ENCODE measurements at places on chromosomes 6 and 20.

DNA sequence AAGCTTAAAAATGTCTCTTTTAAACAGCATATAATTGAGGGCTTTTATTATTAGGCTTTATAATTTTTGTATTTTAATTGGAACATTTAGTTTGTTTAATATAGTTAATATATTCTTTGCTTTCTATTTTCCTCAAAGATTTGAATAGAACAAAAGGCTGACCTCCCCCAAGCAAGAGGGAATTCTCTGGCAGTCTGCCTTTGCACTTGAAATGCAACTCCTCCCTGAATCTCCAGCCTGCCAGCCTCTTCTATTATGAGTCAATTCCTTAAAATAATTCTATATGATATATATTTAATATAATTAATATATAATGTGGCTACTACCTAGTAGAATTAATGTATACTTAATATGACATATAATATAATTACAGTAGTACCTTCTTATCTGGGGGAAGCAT lies 69.2 kb downstream of the PTPRA start:
- no peak for DNase-seq

DNA sequence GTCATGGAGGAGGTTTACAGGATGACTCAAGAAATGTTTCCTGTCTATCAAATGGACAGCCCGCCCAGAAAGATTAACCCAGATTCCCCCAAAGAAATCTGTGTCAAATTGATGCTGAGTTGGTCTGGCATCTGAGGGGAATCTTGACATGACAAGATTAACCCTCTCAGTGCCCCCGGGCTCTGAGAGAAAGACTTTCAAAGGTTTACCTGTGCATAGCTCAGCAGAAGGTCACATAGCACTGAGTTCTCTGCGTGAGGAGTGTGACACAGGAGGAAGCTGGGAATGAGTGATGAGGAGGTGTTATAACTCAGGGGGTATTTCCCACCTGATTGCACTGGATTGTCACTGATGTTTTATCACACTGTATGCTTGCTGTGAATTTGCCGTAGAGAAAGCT lies 601.2 kb downstream of the DHX35 start:
- DNase-seq = no peak

- DNase-seq = no peak
Measured at GRCh38 chr6:146135167-146135566, 106.3 kb downstream of the GRM1 start.

GRCh38 chr20:15375836-15376235 lies 1038.4 kb upstream of the FLRT3 start:
- no peak for DNase-seq

GRCh38 chr20:2312876-2313275 lies 17.1 kb downstream of the TGM3 start:
- no peak for DNase-seq

DNA sequence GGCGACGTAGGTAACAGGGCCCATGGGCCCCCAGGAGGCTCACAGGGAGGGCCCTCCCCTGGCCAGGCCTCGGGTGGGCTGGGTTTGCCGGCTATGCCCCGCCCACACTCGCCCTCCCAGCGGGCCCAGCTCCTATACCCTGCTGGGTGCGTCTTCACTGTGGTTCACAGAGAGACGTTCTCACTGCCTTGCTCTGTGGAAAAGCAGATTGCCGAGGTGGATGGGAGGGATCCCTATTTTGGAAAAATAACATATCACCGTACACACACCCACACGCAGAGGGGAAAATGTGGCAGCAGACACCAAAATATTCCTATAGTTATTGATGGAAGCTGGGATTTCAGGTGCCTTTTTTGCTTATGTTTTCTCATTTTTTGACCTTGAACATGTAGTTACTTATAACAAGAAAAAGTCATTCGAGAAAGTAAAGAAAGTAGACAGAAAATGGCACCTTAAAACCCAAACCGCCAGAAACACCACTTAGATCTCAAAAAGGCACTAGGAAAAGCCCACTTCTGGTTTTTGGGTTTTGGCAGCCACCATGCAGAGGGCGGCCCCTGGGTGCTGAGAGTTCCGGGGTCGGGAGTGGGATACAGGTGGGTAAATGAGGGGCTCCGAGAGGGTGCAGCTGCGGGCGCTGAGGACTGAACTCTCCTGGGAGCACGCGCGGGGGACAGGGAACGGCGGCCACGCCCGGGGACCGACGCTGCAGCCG lies 49.4 kb downstream of the TMEM242 start:
- no peak for DNase-seq

DNA sequence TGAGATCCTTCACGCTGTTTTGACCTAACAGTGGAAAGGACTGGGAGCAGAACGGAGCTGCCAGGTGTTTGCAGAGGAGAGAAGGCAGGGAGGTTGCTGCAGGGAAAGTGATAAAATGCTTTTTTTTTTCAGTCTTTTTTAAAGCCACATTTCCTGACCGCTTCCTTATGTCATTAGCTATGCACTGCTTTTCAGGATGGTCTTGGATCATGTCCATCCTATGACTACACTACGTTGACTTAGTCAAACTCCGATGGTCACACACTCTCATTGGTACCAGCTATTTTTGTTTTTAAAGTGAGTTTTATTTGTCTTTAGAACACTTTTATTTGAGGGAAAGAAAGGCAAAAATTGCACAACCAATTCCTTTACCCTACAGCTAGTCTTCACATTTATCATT lies 89.2 kb upstream of the EXOC2 start:
- no peak for DNase-seq

DNA sequence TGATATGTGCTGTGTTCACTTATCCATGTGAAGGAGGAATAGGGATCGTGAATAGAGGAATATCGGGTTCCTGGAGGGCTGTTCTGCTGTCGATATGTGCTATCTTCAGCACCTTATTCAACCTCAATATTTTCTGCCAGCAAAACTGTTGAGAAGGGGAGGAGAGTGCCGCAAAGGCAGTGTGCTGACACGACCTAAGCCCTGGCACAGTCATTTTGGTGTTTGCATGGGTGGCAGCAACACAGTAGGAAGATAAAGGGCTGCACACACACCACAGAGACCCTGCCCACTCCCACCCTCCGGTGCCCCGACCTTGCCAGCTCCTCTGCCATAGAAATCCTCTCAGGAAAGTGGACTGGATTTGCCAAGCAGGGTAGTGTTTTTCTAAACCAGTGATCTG lies 47.0 kb downstream of the ZDHHC14 start:
- no peak for DNase-seq

- DNase-seq = no peak
Measured at GRCh38 chr20:36744764-36745191, 1.1 kb downstream of the NDRG3 start.

- no peak for DNase-seq
Measured at GRCh38 chr20:60036746-60037499, 78.7 kb downstream of the CDH26 start.

- DNase-seq = no peak
Measured at GRCh38 chr6:20160541-20161283, 51.6 kb downstream of the MBOAT1 start.

GRCh38 chr6:30955367-30956042 lies 14.7 kb downstream of the MUCL3 start:
- no peak for DNase-seq

DNA sequence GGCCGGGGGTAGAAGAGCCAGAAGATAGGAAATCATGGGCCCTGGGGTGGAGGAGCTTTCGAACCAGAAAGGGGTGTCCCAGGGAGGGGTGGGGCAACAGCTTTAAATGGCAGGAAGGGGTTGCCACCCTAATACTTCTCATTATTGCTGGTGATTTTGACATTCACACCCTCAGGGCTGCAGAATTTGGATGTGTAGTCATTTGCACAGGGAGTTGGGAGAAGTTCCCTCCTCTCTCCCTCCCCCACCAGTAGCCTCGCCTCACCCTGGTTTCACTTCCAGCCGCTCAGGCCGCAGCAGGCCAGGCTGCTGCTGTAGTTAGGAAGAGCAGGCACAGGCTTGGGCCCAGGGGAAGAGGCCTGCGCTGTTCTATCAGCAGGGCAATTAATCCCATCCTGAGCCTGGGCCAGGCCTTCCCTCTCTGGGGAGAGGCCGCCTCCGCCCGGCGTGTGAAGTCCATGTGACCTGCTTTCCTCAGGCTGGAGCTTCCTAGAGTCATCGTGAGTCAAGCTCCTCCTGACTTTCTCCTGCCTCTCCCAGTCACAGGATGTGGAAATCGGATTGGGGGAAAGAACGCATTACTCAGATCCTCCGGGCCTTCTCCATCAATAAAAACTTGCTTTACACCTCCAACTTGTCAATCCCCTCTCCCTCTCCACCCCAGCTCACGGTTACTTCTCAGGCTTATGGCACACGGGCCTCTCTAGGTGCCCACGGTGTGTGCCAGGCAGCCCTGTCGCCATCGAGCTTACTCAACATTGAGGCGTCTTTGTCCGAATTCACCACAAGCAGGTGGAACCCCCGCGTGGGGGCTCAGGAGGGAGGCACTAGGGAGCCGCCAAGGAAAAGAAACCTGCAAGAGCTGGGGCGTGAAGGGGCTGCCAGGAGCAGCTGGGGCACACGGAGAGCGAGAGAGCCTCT lies 7.8 kb downstream of the ADTRP start:
- peak; percentile 95 for DNase-seq

DNA sequence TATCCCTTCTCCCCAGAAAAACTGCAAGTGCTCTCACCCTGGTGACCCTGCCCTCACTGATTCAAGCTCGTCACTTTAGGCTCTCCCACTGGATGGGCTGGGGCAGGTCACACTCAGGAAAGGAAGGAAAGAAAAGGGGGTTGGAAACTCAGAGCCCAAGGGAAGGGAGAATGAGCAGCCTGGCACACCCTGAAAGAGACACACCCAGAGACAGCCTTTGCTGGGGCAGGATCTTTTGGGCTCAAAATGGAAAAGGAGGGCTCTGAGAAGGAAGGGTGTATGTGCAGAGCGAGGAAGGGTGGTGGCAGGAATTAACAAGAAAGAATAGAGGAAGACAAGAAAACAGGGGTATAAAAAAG lies 2.5 kb downstream of the PPP1R18 start:
- DNase-seq = no peak

- no peak for DNase-seq
Measured at GRCh38 chr6:113908801-113909200, 51.7 kb downstream of the MARCKS start.

- DNase-seq = no peak
Measured at GRCh38 chr6:63558278-63558677, 14.0 kb upstream of the LOC128125822 start.

GRCh38 chr6:53565886-53566285 lies 21.0 kb upstream of the GCLC start:
- DNase-seq = no peak

GRCh38 chr6:31401403-31401802 lies 2.0 kb upstream of the MICA start:
- peak; percentile 70 for DNase-seq

- DNase-seq = no peak
Measured at GRCh38 chr6:37538107-37538506, 38.4 kb upstream of the CCDC167 start.

- DNase-seq = no peak
Measured at GRCh38 chr20:50821257-50821921, 26.5 kb downstream of the BCAS4 start.

DNA sequence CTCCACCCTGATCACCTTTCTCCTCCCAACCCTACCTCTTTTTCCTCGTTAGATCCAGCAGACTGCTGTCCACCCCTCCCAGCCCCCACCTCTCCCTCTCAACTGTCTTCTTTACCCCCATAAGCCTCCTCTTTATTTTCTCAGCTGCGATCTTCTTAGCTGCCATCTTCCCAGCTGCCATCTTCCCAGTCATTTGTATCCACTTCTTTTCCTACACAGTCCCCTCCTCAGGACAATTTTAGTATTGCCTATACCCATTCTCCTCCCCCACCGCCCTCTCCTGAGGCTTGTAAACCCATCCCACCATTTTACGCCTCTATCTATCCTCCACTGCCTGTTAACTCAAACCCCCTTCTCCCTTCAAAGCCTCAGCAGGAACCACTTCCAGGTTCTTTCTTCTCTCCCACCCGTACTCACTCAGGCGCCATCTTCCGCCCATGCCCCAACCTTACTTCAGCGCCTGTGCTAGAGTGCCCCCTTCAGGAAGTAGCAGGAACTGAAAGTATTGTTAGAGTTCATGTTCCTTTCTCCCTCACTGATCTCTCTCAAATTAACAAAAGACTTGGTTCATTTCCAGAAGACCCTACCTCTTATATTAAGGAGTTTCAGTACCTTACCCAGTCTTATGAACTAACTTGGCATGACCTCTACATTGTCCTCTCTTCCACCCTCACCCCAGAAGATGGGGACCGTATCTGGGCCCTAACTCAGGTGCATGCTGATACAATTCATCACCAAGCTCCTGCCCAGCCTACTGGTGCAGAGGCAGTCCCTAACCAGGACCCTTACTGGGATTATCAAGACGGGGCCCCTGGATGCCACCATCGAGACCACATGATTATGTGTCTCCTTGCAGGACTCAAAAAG lies 236.0 kb downstream of the ADGRG6 start:
- peak; percentile 59 for DNase-seq

DNA sequence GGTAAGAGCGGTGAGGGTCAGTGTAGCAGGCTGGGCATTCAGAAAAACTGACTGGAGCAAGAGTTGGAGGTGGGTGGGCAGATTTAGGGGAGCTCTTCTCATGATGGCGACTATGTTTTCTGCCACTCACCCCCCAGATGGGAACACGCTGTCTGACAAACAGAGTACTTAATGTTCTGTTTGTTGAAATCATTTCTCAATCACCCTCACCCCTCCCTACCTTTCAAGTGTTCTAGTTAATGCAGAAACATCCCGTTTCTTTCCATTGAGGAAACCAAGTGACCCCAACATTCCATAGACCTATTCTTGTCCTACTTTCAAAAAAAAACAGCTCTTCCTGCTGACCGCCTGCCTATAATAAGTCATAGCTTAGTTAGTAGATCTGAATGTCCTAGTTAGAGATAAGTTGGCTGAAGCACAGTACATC lies 132.5 kb upstream of the NEDD9 start:
- DNase-seq = no peak

GRCh38 chr20:31861135-31861384 lies 9.3 kb downstream of the DUSP15 start:
- no peak for DNase-seq

DNA sequence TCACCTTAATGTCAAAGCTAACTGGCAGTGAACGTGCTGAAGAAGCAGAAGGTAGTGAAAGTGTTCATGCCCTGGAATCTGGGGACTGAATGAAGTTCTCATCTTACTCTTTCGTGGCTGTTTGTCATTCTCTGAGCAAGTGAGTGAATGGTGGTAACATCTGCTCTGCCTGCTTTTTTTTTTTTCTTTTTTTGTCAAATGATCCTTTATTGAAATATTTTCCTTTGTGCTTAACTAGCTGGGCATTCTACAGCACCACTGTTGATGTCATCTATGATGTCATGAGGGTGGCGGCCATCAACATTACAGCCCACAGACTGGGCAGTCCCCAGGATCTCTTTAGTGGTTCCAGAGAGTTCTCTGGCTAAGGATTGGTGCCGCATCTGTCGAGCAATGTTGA lies 65.2 kb downstream of the RIN2 start:
- DNase-seq = no peak

GRCh38 chr6:79614326-79615305 lies 16.5 kb upstream of the SH3BGRL2 start:
- DNase-seq = no peak
